ENCODE measurements at places on chromosomes 7 and 10.

- DNase-seq, result no peak
Measured at GRCh38 chr7:140333223-140333622, 65.1 kb downstream of the SLC37A3 start.

DNA sequence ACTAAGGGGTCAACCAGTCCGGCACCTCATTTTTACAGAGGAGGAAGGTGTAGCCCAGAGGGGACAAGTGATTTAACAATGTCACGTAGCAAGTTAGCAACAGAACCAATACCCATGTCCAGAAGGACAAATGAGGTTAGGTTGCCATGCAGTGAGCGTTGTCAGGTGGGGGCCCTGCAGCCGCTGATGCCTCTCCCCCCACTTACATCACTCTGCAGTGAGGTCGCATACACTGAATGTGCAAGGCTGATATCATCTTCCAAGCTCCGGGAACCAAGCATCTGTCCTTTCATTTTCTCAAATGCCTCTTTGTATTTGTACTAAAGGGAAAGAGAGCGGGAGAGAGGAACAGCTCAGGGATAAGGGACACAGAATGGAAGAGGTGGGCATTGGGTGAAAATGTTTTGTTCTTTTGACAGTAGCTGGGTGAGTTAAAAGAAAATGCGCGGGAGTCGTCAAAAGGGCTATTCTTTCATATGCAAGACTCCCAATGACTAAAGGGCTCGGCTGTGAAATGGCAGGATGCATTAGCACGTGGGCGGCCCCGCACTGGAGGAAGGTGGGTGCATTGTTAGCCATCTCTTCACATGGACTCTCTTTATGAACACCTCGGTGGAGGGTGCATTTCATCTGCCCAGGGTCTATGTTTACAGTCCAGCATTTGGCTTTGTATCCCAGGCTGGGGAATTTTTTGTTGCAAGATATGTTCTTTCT, 49.7 kb downstream of the NRAP start:
- no peak for DNase-seq

DNA sequence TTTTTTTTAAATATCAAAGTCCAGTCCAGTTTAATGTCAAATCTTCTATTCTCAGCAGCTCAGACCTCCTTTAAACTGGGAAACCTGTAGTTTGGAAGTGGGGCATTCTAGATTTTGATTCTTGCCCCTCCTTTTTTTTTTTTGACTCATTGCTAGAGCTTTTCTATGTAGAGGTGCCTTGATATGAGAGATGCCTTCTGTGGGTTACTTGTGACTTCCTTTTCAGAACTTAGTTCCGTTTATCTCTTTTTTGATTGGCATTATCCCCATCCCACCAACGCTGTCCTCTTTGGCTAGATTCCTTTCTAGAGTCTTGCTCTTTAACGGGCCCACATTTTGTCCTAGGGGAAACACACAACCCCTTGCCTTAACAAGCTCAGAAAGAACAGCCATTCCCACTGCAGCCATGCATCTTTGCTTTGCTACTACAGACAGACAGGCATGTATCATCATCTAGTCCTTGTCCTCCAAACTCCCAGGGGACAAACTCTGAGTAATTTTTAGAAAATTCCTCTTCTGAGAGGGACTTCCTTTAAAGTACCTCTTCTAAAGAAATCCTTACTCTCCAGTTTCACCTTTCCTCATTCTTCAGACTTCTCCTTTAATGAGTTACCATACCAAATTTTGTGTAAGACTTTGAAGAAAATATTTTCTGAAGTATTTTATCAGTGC, 153.6 kb downstream of the PHF14 start:
- no peak for DNase-seq

- DNase-seq, result no peak
Measured at GRCh38 chr10:129904323-129904722, 59.8 kb downstream of the EBF3 start.

GRCh38 chr7:94907026-94907810, at the start of gene PPP1R9A:
Gene PPP1R9A (plus strand): TSS chr7:94907594. CDS start chr7:94910114, 2,520 bp downstream.
- no peak for DNase-seq

DNA sequence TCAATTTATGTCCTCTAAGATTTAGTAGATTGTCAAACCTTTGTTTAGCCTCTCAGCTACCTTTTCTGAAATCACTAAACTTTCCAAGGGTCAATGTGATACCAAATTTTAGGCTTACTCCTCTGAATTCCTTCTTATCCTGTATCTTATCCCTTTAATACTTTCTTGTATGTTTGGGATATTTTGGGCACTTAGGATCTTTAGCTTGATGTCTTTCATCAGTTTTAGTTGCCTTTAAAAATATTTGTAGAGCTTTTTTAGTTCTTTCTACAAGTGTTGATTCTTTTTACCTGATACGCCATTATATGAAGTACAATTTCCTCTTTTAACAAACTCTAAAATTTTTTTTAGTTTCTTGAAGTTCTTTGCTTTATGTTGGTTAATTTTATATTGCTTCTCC, 30.7 kb upstream of the HDAC9 start:
- DNase-seq, result no peak

DNA sequence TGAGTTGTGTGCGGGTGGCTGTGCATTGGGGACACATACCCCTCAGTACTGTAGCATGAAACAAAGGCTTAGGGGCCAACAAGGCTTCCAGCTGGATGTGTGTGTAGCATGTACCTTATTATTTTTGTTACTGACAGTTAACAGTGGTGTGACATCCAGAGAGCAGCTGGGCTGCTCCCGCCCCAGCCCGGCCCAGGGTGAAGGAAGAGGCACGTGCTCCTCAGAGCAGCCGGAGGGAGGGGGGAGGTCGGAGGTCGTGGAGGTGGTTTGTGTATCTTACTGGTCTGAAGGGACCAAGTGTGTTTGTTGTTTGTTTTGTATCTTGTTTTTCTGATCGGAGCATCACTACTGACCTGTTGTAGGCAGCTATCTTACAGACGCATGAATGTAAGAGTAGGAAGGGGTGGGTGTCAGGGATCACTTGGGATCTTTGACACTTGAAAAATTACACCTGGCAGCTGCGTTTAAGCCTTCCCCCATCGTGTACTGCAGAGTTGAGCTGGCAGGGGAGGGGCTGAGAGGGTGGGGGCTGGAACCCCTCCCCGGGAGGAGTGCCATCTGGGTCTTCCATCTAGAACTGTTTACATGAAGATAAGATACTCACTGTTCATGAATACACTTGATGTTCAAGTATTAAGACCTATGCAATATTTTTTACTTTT, 1.8 kb downstream of the DDIT4 start:
- DNase-seq, result no peak

GRCh38 chr7:130878785-130879184, 144.8 kb upstream of the KLF14 start:
- no peak for DNase-seq

- DNase-seq, result no peak
Measured at GRCh38 chr10:51075043-51075872, 971 bp downstream of the PRKG1 start.

DNA sequence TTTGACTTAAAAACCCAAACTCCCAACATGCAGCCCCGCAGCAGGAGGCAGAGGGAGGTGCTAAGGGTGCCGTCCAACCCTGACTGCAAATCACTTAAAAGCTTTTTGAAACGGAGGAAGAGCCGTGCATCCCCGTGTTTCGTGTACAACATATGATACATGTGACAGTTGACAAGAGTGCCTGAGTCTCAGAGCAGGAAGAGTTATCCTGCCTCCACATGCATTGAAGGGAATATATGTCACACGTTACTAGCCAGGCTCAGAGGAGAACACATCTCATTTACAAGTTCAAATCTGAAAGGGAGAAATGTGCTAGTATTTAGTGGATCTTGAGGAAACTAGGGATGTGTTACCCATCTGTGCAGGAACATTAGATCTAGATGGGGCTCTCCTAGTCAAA, 69.9 kb downstream of the SDK1 start:
- no peak for DNase-seq

GRCh38 chr7:28558236-28558635, 145.9 kb downstream of the CREB5 start:
- no peak for DNase-seq

DNA sequence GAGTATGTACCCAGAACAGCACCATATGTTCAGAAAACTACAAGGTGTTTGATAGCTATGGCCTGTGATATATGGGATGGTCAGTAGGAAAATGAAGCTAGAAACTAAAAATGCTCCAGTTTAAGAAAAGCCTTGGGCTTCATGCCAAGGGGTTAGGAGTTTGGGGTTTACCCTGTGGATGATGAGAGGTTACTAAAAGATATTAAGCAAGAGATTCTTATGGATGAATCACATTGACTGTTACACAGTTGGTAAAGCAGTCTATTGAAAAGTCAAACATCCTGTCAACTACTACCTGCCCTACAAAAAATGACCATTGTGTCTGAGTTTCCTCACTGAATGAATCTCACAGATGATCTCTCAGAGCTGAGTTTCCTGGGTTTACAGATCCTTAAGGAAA, 166.2 kb upstream of the INHBA start:
- DNase-seq, result no peak

DNA sequence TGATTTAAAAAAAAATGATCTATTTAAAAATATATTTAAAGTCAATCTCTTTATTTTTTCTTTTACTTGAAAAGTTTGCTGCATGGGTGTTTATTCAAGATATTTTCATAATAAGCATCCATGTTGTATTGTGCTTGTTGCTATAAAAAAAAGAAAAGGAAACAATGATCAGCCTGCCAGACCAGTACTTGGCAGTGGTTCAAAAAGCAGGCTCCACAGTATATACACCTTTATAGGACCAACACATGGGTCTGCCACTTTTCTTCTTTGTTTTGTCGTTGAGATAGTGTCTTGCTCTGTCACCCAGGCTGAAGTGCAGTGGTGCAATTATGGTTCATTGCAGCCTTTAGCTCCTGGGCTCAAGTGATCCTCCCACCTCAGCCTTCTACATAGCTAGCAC, 228.0 kb downstream of the TWIST1 start:
- DNase-seq, result no peak

DNA sequence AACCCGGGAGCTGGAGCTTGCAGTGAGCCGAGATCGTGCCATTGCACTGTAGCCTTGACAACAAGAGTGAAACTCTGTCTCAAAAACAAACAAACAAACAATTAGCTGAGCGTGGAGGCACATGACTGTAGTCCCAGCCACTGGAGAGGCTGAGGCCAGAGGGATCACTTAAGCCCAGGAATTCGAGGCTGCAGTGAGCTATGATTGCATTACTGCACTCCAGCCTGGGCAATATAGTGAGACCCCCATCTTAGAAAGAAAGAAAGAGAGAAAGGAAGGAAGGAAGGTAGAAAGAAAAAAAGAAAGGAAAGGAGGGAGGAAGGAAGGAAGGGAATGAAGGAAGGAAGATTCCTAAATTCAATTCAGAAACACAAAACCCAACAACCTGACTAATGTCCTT, 141.3 kb upstream of the TNRC18 start:
- no peak for DNase-seq
